ENCODE measurements at places on chromosomes 12 and 14.
A peak's percentile ranks its signal among the peaks of the same experiment; 100 is the strongest.

DNA sequence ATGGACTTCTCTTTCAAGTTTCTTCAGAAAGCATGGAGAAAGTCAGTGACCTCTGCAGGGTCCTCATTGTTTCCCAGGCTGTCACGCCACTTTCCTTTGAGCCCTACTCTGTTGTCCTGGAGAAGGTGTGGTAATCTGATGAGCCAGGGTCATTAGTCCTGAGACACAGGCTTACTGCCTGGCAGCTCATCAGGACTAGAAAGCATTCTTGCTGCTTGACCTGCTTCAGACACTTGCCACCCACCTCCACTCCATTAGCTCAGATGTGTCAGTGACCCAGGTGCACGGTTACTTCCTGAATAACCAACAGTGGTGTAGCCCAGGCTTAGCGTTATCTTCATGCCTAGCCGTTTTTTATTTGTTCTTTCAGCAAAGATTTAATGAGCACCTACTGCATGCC is 93.9 kb downstream of the FGD4 start:
- no peak for DNase-seq

GRCh38 chr12:3420693-3421092 is 70.3 kb upstream of the PRMT8 start:
- no peak for DNase-seq

GRCh38 chr12:69502345-69503081 is 32.3 kb downstream of the FRS2 start:
- no peak for DNase-seq

DNA sequence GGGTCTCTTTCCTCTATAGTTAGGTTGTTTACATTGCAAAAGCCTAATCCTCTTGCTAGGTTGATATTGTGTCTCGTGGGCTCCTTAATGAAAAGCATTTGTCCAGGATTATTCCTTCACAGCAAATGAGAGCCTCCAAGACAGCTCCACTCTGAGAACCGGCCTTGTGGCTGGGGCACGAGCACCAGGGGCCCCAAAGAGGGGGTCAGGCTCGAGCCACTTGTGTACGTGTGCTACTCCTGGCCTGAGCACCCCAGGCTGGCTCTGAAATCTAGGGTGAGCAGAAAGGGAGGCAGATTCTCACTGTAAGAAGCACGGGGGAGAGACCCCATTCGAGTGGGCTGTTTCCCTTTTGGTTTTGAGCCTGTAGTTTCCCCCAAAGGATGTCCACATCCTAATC is 45.0 kb upstream of the FZD10 start:
- DNase-seq, result no peak

DNA sequence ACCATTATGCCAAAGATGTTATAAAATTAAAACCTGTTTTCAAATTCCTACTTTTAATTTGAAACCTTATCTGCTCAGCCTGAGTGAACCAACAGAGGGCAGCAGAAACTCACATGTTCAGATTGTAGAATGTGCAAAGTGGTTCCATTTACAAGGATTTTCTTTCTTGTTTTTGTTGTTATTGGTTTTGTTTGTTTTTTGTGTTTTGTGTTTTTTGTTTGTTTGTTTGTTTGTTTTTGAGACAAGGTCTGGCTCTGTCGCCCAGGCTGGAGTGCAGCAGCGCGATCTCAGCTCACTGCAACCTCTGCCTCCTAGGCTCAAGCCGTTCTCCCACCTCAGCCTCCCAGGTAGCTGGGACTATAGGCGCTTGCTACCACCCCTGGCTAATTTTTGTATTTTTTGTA is 22.8 kb upstream of the GARIN2 start:
- DNase-seq, result no peak

GRCh38 chr12:62865065-62865464 is 69.9 kb downstream of the PPM1H start:
- DNase-seq, result no peak

GRCh38 chr14:55807053-55807880 is 227.3 kb downstream of the KTN1 start:
- peak; percentile 5 for DNase-seq

GRCh38 chr14:87443039-87443438 is 549.9 kb downstream of the GALC start:
- no peak for DNase-seq

DNA sequence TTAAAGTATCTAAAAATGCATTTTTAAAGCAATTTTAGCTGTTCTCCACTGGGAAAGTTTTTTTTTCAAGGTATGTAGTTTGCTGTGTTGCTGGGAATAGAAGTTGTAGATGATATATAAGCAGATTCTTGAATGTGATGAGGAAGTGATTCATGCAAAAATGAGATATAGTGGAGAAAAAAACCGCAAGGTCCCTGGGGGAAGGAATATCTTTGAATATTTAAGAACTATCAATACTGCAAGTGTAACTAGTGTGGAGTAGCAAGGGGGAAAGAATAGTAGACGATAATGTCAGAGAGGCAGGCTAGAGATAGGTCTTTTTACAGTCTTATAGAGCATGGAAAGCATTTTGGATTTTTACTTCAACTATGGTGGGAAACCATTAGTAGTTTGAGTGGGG is 42.5 kb downstream of the PTCSC3 start:
- no peak for DNase-seq

DNA sequence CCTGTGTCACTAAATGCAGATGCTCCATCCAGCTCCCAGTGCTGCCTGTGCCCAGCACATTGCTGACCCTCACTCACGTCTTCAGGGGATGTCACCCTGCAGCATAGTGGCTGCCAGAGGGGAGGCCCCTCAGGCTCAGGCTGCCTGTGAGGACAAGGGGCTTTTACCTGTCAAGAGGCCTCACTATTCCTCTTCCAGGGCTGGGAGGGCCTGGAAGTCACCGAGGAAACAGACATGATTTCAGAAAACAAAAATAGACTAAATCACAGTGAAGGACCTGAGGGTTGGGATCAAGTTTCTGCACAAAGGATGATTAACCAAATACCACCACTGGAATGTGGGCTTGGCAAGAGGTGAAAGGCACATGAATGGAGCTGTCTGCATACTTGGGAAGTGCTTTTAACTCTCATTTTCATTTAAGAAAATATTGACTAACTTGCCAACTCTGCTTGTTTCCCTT is 1202.3 kb downstream of the BCL11B start:
- DNase-seq, result no peak

GRCh38 chr12:114835031-114835430 is 151.1 kb upstream of the TBX3 start:
- no peak for DNase-seq

GRCh38 chr12:123038966-123039365 is 58.5 kb downstream of the ARL6IP4 start:
- no peak for DNase-seq

GRCh38 chr12:14442221-14442881 is 76.9 kb downstream of the ATF7IP start:
- no peak for DNase-seq

GRCh38 chr14:103623883-103624482 is 5.0 kb upstream of the KLC1 start:
- peak; percentile 15 for DNase-seq

- peak; percentile 78 for DNase-seq
Observed at GRCh38 chr12:104974626-104975290, 11.4 kb upstream of the NOPCHAP1 start.

DNA sequence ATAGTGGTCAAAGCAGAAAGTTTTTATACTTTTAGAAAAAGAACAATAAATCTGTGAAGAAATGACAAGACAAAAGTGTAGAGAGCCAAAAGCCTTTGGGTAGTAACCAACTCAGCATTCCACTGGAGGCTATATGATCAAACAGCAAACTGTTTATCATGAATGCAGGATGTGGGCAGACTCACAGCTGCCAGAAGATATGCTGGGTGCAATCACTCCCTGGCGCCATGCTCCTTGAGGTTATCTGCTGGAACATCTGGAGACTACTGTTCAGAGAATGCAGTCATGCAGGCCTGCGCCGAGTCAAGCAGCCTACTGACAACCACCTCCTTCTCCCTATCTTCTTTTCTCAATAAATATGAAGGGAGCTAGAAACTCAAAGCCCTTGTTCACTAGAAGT is 49.0 kb upstream of the SLC8A3 start:
- no peak for DNase-seq

DNA sequence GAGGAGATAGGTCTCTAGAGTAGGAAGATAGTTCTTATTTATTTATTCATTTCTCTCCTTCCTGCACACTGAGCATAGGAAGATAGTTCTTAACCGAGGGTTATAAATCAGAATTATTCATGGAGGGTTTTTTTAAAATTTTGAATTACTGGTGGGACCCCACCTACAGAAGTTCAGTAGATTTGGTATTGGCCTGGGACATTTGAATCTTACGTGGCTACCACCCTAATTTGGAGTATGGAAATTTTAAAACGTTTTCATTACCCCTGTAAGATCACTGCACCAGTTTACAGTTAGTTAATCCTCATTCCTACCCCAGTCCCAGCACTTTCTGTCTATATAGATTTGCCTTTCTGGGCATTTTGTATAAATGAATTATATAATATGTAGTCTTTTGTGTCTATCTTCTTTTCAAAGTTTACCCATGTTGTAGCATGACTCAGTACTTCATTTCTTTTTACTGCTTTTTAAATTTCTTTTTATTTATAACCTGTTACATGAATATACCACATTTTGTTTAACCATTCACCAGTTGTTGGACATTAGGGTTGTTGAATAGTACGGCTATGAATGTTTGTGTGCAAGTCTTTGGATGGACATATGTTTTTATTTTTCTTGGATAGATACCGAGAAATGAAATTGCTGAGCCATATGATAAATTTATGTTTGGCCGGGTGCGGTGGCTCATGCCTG is 44.9 kb downstream of the YLPM1 start:
- DNase-seq, result no peak

- no peak for DNase-seq
Observed at GRCh38 chr12:103105971-103106597, 148.6 kb downstream of the ASCL1 start.

DNA sequence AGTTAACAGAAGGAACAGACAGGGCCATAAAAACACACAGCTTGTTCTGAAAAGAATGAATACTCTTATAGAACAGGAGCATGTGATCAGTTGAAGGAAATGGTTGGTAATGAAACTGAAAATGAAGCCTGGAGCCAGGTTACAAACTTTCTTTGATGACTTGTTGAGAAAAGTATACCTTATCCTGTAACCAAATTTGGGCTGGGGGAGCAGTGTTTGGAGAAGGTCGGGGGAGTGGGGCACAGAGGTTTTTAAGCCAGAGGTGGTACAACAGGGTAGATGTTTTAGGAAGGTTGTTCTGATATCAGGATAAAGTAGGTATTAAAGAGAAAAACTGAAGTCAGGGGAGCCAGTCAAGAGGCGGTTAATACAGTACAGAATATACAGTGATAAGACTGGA is 8.2 kb downstream of the GOLT1B start:
- no peak for DNase-seq

- DNase-seq, result no peak
Observed at GRCh38 chr14:105445901-105446845, 26.5 kb downstream of the MTA1 start.
